ENCODE measurements at places on chromosomes 5 and 9. TPM values are rescaled to one million over a fixed set of nuclear protein-coding genes. Genes with fewer than 3 reads are reported as not detected.

The C5orf52 gene
- total RNA-seq: not detected

The BAAT gene
- total RNA-seq: 0.14 TPM

The ADGRD2 gene
- not detected for total RNA-seq

The RNF183 gene
- not detected for total RNA-seq

The SLC36A3 gene
- total RNA-seq: not detected

The EGFL7 gene
- total RNA-seq: 20.2 TPM

The CA9 gene
- total RNA-seq: not detected

The SNAPC4 gene
- 7.8 TPM for total RNA-seq

The FAM153A gene
- total RNA-seq: not detected

The ARSI gene
- 1.6 TPM for total RNA-seq

The AIF1L gene
- 2.2 TPM for total RNA-seq

The PCDHGA1 gene
- total RNA-seq: not detected

The WNT8A gene
- not detected for total RNA-seq

The WDR70 gene
- total RNA-seq: 200 TPM

The SLC24A2 gene
- 0.14 TPM for total RNA-seq

The CDH9 gene
- total RNA-seq: not detected

The SLC45A2 gene
- total RNA-seq: 1.6 TPM

The PRLR gene
- 4.9 TPM for total RNA-seq

The STPG3 gene
- not detected for total RNA-seq

The GTF3C4 gene
- total RNA-seq: 4.0 TPM

The CCL27 gene
- not detected for total RNA-seq

The TAF11L11 gene
- total RNA-seq: not detected

The JADE2 gene
- total RNA-seq: 38.4 TPM

The LHX2 gene
- total RNA-seq: not detected

The MED10 gene
- 24.3 TPM for total RNA-seq

The GABRP gene
- total RNA-seq: not detected

The MAP1B gene
- total RNA-seq: 46.3 TPM

The SPATA31D4 gene
- total RNA-seq: not detected

The GFI1B gene
- total RNA-seq: not detected

The SHISAL2B gene
- total RNA-seq: not detected

The PKD2L2 gene
- not detected for total RNA-seq

The INSL6 gene
- not detected for total RNA-seq

The FAM221B gene
- not detected for total RNA-seq

The LCN1 gene
- total RNA-seq: not detected

All from transverse colon (tissue), 4 donors.